NCI-H1694 treated with DMSO at 0.1 percent for 48 hours (cell line): ENCODE measurements at places on chromosomes 16 and 17.

- DNase-seq: no peak
Observed at GRCh38 chr17:16920628-16921020, 51.3 kb downstream of the TNFRSF13B start.

GRCh38 chr17:50527155-50527762, 5.3 kb upstream of the EPN3 start:
- no peak for DNase-seq

DNA sequence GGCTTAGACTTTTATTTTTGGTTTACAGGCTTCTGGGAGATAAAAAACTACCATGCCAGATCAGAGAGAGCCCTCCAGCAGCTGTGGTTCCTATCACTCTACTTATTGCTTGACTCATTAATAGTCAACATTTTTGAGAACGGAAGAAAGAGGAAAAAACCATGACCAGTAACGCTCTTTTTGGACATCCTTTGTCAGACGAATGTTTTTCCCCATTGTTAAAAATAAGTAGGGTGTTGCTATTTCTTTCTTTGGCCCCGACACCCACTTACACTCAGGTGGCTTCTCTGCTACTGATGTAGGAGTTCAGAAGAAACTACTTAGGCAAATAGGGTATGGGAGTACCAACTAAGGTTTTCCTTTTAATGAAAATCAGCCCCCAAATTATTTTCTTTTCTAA, 27.5 kb downstream of the TVP23A start:
- DNase-seq: no peak

GRCh38 chr17:45087504-45087975, 26.4 kb downstream of the NMT1 start:
- no peak for DNase-seq

DNA sequence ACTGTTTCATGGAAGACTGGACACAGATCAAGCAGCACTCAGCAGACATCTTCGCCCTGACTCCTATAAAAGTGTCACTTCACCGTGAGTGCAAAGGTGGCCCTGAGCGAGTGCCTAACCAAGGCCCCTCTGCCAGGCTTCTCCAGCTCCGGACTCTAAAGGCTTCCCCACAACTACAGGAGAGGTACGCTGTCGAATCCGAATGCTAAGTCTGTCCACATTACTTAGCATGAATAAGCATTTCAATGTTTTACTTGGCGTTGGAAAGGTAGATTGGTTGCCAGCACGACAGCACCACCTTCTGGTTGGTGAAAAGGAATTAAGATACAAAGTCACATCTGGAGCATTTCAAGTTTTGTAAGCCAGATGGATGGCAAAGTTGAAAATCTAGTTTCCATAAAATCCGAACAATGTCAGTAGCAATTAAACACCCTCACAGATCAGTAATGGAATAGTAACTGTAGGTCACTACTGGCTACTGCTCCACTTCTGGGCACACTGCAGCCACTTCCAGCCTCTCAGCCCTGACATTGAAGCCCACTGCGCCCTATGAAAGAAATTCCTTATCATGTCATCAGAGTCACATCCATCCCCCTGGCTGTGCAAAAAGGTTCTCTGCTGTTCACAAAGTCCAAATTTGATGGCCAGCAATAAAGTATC, 100.9 kb downstream of the PARN start:
- peak; percentile 73 for DNase-seq

GRCh38 chr16:85420501-85421337, 192.4 kb upstream of the GSE1 start:
- peak; percentile 42 for DNase-seq

- no peak for DNase-seq
Observed at GRCh38 chr17:83099570-83100181, 20.3 kb downstream of the METRNL start.

GRCh38 chr17:10151667-10152496, 46.5 kb downstream of the GAS7 start:
- no peak for DNase-seq

GRCh38 chr16:35184356-35184870, 1725.0 kb downstream of the TP53TG3F start:
- DNase-seq: no peak

DNA sequence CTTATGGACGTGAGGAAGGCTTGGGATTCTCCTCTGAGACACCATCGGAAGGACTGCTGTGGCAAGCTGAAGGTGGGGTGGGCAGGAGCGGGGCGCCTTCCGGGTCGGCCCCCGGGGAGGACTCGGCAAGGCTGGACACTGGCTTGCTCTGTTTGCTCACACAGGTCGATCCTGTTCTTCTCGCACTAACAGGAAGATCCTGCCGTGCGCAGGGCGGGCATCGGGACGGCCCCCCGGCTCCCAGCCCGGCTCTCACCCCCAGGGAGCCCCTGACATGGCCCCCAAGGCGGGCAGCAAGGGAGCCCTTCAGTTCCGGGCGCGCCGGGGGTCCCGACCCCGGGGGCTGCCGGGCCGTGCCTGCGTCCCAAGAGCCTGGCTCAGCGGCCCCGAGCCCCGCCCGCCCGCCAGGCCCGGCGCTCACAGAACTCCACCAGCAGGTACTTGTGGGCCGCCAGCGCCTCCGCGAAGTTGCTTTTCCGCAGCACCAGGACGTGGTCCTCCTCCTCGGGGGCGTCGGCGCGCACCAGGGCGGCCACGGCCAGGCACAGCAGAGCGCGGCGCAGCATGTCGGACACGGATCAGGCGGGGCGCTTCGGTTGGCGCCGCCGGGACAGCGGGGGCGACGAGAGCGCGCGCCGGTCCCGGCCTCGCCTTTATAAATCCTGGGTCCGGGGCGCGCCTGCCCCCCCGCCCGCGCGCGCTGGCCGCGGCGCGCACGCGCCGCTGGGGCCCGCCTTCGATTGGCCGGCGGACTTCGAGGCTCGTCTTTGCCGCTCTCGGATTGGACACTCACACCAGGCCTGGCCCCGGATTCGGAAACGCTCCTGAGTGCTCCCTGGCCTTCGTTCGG, at the start of gene P4HB:
P4HB (minus strand) TSS at position 630 of the 850 bp plus-strand sequence; CDS start at position 566, 64 bp downstream.
- DNase-seq: no peak

DNA sequence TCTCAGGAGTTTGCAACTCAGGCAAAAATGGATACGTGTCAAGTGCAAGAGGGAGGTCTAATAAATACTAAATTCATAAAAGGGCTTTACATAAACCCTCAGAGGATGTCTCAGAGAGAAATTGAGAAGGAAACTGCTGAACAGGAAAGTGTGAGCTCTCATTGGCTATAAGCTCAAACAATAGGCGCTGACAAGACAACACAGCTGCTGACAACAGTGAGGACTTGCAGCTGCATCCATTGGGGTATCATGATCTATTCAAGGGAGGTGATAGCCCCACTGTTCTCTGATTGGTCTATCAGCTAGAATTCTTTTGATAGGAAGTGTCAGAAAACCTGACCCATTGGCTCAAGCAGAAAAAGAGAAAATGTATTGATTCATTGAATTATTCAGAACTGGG, 187.2 kb downstream of the CBLN1 start:
- no peak for DNase-seq

DNA sequence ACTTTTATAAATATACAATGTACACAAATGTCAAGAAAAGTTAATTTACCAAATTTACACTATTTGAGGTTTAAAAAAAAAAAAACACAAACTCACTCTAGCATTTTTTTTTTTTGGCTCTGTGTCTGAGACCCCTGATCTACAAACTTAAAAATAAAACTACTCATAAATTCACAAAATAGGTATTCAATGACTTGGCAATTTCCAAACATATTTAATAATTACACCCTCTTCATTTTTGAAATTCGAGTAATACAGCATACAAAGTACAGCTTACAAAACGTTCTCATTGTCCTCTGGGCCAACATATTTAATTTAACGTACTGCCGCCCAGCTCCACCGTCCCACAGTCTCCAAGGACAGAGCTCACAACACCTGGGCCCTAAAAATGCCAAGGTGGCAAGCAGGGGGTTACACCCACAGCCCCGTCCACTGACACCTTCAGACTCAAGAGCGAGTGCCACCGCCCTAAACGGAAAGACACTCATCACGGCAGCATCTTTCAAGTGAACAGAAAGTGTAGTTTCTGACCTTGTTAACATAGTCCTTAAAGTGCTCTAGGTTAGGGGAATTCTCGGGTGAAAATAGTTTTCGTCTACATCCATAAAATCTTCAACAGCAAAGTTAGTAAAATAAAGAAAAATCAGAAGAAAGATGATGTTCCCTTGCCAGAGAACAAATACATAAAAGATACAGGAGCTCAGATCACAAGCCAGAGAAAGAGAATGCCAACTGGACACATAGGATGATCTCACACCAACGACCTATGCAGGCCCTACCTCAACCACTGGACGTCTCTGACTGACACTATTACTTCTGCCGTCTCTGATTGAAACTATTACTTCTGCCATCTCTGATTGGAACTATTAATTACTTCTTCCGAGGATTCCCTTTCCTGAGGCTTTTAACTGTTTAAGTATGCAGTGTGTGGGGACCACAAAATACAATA, 4.2 kb downstream of the ADCY9 start:
- DNase-seq: no peak

DNA sequence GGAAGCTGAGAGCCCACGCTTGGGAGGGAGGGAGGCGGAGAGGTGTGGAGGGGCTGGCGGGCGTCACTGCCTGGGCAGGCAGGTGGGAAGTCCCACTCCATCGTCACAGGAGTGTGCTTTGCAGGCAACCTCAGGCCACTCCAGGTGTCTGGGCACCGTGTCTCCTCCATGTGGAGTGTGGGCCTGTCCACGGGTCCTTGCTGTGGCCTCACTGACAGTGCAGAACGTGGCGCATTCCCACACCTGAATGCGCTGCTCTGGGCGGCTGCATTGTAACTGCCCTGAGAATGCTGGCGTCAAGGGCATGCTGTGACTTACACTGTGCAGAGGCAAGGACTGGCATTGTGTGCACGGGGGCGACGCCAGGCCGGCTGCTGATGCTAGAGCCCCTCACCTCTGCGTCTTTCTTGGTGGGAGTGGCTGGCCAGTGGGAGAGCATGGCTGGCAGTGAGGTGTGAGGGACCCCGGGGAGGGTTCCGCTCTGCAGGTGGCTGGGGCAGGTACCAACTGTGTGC, 66.4 kb downstream of the BANP start:
- no peak for DNase-seq

DNA sequence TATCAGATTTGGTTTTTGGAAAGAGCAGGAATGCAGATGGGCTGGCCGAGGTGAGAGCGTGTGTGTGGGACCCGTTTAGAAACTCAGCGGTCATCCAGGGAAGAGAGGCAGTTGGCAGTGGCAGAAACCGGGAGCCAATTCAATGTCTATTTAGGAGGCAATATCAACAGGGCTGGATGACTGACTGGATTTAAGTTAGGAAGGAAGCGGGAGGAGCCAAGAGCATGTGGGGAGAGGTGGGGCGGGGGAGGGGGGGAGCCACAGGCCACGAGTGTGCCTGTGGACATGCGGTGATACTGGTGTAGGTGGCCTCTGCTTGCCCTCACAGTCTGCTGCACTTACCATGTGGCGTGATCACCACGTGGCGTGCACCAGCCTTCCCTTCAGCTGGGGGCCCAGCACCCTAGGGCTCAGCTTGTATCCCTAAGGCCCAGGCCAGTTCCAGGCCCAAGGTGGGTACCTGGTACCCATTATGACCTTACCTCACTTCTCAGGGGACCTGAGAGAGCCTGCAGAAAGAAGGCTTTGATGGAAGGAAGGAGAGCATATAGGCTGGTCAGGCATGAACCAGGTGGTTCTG, 10.8 kb upstream of the TPPP3 start:
- DNase-seq: no peak

GRCh38 chr16:88365244-88365865, 17.4 kb upstream of the ZNF469 start:
- no peak for DNase-seq

GRCh38 chr16:53995378-53995777, 291.2 kb downstream of the IRX3 start:
- DNase-seq: no peak

GRCh38 chr16:68267612-68268405, 3.5 kb downstream of the SLC7A6 start:
- no peak for DNase-seq

GRCh38 chr16:26909623-26910022, 157.1 kb upstream of the C16orf82 start:
- DNase-seq: no peak

- no peak for DNase-seq
Observed at GRCh38 chr17:21286066-21286770, 1.7 kb downstream of the MAP2K3 start.

DNA sequence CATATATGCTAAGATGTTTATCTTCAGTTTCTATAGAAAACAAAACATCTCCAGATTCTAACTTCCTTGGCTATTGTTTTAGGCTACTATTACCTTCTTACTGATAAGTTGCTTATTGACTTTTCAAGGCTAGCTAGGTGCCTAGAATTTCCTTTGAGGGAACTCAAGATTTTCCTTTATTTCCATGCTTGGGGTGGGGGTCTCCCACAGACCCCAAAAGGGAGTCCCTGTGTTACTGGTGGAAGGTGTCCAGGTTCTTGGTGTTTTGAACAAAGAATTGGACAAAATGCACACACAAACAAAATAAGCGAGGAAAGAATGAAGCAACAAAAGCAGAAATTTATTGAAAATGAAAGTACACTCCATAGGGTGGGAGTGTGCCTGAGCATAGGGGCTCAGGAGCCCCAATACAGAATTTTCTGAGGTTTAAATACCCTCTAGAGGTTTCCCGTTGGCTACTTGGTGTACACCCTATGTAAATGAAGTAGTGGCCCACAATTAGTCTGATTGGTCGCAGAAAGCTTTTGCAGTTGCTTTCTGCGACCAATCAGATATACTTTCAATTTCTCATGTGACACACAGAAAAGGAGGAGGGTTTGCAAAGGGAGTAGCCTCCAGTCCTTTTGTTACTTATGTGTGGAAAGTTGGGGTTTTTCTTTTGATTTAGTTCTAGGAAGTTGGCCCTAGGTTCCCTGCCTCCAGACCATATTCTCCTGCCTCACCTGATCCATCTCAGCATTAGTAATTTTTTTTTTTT, 67.5 kb downstream of the MARF1 start:
- no peak for DNase-seq

GRCh38 chr17:57553526-57553925, 191.6 kb downstream of the CCDC182 start:
- DNase-seq: no peak

GRCh38 chr17:81387100-81388090, 7.9 kb upstream of the BAHCC1 start:
- no peak for DNase-seq
